ENCODE measurements at places on chromosomes 13 and 19. TPM values are rescaled to one million over a fixed set of nuclear protein-coding genes. Genes with fewer than 3 reads are reported as not detected.

The SPACA4 gene
- total RNA-seq: not detected

The P2RY11 gene
- 7.5 TPM for total RNA-seq

The SLITRK5 gene
- 0.64 TPM for total RNA-seq

The PEG3 gene
- total RNA-seq: not detected

The KLK3 gene
- total RNA-seq: not detected

The LTBP4 gene
- 57.2 TPM for total RNA-seq

The SIAH3 gene
- not detected for total RNA-seq

The NDUFA11 gene
- total RNA-seq: 268 TPM

The FFAR1 gene
- not detected for total RNA-seq

The HNRNPA1L2 gene
- total RNA-seq: 6.4 TPM

The HCST gene
- total RNA-seq: 0.19 TPM

The PRRG2 gene
- 0.93 TPM for total RNA-seq

The PSG2 gene
- total RNA-seq: not detected
